ENCODE measurements at places on chromosomes 3 and 15. TPM values are rescaled to one million over a fixed set of nuclear protein-coding genes. Genes with fewer than 3 reads are reported as not detected.

Gene STARD5
- total RNA-seq: 7.9 TPM

Gene FEZF2
- total RNA-seq: 15.2 TPM

Gene GPR149
- 1.7 TPM for total RNA-seq

Gene MYL3
- total RNA-seq: 0.49 TPM

Gene CCDC191
- total RNA-seq: 3.4 TPM

Gene DAPK2
- total RNA-seq: 3.4 TPM

Gene NR2E3
- total RNA-seq: not detected

Gene CPLX3
- 0.49 TPM for total RNA-seq

Gene ACKR4
- total RNA-seq: under 0.01 TPM

Gene VPS13C
- 89.0 TPM for total RNA-seq

Gene WDR93
- 0.25 TPM for total RNA-seq

Gene PRR23E
- not detected for total RNA-seq

Gene SLC2A2
- not detected for total RNA-seq

Gene DUOXA1
- total RNA-seq: under 0.01 TPM

Gene BUB1B
- 3.0 TPM for total RNA-seq

Gene CKMT1B
- total RNA-seq: 6.9 TPM

Gene DNAJB11
- 20.4 TPM for total RNA-seq

Gene LDHAL6B
- total RNA-seq: not detected

Gene CD86
- 1.2 TPM for total RNA-seq

Gene HYAL1
- total RNA-seq: 0.49 TPM

Gene STT3B
- total RNA-seq: 139 TPM

Gene NRROS
- 0.49 TPM for total RNA-seq

Gene ANKUB1
- total RNA-seq: 0.25 TPM

All from temporal lobe (tissue), 4 donors.